GM04504 (cell line): ENCODE measurements at places on chromosomes 13 and 19.

DNA sequence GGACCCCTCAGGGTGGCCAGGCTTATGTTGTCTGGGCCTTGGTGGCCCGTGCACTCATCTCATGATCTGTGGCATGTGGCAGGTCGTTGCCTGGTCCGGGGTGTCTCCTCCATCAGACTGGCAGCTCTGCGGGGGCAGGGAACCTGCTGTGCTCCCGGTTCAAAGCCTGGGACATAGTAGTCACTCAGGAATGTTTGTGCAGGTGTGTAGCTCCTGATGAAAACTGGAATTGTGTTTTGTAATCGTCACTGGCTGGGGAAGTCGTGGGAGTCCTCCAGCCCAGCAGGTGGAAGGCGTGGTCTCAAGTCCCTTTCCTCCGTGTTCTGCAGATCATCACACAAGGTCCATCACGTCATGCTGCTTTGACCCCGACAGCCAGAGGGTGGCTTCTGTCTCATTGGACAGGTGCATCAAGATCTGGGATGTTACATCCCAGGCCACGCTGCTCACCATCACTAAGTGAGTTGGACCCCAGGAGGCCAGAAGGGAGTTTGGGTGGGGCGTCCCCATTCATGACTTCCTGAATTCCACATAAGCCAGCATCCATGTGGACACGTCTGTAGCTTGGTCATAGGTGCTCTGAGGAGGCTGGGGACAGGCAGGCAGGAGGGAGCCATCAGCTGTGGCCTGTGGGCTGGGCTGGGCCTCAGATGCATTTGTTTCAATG lies 19.1 kb downstream of the WDR88 start:
- no peak for DNase-seq

DNA sequence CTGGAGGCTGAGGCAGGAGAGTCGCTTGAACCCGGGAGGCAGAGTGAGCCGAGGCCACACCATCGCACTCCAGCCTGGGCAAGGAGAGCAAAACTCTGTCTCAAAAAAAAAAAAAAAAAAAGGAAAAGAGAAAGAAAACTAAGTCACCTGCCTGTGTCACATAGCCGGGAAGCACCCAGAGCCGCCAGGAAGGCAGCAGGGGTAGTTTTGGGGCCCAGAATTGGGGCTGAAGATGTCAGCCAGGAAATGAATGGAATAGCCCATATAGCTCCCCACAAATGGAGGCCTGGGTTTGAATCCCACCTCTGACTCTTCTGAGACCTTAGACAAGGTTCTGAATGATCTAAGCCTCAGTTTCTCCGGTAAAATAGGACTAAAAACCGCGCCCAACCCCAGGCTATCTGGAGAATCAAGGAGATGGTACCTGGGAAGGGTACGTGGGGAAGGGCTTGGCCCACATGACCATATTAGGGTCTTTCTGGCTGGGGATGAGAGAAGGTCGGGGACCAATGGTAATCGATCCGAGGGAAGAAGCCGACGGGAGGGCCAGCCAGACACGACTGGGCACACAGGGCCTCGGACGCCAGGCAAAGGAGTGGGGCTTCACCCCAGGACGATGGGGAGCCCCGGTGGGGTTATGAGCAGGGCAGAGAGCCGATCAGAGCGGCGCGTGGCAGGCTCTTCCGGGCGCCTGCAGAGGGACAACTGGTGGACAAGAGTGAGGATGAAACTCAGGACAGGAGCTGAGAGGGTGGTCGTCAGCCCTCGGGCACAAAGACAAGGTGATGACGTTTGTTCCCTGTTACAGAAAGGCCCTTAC lies 14.4 kb downstream of the CCDC124 start:
- no peak for DNase-seq

- DNase-seq: no peak
Measured at GRCh38 chr19:8196271-8196927, 12.8 kb upstream of the CERS4 start.

DNA sequence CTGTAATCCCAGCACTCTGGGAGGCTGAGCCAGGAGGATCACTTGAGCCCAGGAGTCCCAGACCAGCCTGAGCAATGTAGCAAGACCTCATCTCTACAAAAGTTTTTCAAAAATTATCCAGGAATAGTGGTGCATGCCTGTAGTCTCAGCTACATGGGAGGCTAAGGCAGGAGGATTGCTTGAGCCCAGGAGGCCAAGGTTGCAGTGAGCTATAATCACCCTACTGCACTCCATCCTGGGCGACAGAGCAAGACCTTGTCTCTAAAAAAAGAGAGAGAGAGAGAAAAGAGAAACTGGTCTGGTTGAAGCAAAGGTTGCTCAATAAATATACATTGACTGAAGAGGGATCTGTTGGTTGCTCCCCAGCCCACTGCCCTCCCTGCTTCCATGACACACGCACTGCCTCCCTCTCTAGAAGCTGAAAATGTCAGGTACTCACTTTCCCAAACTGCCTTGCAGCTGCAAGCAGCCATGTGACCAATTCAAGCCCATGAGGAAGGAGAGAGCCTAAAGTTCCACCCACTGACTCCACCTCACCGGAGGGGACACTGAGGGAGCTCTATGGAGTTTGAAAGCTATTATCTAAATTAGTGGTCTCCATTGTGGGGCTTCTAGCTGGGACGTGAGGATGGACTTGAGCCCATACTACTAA lies 14.0 kb downstream of the CEACAM16 start:
- no peak for DNase-seq

- DNase-seq: no peak
Measured at GRCh38 chr13:42548731-42549551, 25.0 kb upstream of the TNFSF11 start.

GRCh38 chr13:21330126-21330861 lies 128.8 kb downstream of the ZDHHC20 start:
- DNase-seq: no peak

GRCh38 chr13:94710881-94711560 lies 1.3 kb downstream of the SOX21 start:
- no peak for DNase-seq

DNA sequence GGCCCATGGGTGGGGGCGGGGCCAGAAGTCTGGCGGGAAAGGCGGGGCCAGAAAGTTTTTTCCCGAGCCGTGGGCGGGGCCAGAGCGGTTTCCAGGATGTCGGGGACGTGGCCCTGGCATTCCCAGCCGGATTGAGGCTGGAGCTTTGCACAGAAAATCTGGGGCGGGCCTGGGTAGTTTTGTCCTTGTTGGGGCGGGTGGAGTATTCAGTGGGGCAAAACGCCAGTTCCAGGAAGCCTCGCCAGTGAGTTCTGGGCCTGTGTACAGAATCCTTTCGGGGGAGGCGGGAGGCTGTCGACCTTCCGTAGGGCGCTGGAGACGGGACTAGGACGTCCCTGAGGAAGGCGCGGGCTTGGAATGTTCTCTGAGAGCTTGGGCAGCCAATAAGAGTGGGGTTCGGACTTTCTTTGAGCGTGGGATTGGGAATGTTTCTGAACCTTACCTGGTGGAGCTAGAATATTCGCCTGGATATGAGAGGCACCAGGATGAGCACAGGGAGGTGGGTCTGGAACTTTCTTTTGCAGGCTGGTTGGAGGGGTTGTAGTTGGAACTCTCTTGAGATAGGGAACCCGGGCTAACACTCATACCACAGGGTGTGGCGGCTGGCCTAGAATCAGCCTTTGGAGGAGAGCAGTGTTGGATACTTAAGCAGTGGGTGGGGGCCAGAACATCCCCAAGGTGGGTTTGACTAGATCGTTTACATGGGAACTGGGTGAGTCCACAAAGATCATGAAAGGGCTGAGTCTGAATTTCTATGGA lies 1.3 kb downstream of the CCDC9 start:
- no peak for DNase-seq

GRCh38 chr19:33221638-33222037 lies 4.0 kb downstream of the SLC7A10 start:
- no peak for DNase-seq

DNA sequence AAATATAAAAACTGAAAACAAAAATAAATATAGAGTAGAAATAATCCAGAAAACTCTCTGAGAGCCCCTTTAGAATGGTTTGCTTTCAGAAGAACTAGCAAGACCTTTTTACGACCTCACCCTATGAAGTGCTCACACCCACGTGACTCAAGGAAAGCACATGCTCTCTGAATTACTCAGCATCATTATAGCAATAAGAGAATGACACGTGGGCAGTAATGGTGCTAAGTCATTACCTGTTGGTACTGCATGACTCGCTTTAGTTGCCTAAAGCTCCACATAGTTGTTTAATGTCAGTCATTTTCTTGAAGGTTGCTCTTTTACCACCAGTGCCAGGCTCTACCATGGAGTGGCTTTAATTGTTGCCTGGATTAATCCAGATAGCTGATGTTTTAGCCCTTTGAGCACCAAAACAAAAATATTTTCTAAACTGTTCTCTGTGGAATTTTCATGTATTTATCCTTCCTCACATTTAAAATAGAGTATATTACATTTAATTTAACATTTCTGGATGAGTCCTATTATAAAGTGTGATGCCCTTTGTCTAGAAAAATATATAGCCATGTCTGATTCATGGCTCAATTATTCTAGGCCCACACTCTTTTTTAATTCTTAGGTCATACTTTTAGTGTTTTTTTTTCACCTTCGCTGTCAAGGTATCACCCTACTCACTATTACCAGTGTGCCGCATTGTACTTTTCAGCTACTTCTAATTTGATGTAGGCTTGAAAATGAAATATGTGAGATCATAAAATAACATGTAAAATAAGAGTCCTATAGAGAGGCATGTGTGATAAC lies 56.8 kb downstream of the THSD1 start:
- peak; percentile 58 for DNase-seq

GRCh38 chr13:96415831-96416385 lies 326.0 kb downstream of the HS6ST3 start:
- DNase-seq: no peak
